Stimulated activated CD4-positive, alpha-beta T cell treated with anti-CD3 and anti-CD28 coated beads, Interleukin-15, amount 100 ng/mL, for 48 hours (primary cell): ENCODE measurements at places on chromosomes 3 and 15.
A peak's percentile ranks its signal among the peaks of the same experiment; 100 is the strongest.

DNA sequence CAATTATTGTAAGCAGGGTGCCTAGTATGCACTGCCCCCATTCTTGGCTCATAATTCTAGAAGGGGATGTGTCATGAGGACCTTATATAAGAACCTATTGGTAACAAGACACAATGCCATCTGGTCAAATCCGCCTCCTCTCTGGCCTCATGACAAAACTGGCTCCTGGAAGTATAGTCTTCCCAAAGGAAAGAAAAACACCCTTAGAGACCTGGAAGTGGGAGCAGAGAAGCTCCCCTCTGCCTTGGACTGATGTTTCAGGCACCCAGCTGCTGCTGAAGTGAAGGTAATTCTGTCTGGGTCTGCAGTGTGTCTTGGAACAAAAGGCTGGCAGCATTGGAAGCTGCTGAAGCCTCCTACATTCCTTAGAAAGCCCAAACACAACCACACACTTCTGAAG, 107.2 kb upstream of the CLSTN2 start:
- DNase-seq = no peak

DNA sequence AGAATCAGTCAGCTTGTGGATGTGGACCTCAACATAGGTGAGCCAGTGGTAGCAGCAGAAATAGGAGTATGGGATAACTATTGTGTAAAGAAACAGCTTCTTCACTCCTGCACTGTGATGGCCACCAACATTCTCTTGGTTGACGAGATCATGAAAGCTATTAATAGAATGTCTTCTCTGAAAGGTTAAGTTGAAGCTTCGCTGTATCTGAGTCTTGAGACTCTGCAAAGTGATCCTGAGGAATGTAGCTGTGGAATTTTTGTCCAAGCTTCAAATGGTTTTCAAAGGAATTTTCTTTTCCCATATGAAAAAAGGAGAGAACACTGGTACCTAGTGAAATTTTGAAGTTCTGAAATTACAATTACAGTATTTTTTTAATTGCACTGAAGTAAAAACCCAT, 146.3 kb downstream of the GMNC start:
- DNase-seq = no peak

DNA sequence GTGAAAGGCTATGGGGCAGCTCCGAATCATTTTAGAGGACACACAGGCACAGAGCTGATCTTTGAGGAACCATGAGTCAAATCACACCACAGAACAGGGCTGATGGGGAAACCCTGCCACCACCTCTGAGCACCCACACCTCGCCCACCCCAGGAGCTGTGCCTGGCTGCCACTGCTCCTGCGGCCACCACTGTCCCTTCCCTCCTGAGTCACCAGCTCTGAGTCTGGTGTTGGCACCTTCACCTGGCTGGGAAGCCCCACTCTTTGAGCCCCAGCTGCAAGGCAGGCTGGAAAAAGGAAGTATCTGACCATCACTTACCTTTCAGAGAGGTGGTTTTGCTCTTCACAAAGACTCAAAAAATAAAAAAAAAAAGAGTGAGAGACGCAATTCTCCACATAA, 63.6 kb upstream of the MEF2A start:
- DNase-seq = no peak

GRCh38 chr15:27330326-27330725, 359.3 kb downstream of the GABRG3 start:
- no peak for DNase-seq

DNA sequence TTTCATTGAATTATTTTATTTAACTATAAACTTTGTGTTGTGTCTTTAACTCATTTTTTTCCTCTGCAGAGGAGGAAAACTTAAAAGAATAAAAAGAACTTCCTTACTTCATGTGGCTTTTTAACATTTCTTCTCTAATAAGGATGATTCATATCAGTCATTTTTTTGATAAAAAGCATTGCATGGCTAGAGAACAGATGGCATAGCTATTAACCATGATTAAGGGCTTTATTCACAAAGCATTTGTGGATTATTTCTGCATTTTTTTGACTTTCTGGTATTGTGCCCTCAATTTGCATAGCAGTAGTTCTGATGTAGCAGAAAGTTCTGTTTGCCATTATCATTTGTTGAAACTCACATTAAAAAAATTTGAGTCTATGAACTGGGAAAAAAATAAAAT, 540.8 kb downstream of the SI start:
- DNase-seq = no peak

- peak; percentile 20 for DNase-seq
Observed at GRCh38 chr15:62649793-62650420, 392.6 kb upstream of the TPM1 start.

DNA sequence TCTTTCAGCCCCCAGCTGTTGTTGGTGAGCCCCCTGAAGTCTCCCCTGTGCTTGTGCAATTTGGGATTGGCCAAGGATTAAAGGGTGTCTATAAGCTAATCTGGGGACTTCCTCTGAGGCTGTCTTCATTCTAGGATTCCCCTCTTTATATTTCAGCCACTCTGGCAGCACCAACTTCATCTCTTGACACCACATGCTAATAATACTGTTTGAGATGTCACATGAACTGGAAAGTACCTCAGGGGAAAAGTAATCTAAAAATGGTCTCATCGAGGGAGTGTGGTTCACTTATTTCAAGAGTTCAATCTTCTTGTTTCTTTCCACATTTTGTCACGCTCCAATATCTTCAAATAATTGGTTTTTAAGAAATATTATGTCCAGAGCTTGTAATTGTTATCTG, 279.2 kb upstream of the TMC3 start:
- no peak for DNase-seq

DNA sequence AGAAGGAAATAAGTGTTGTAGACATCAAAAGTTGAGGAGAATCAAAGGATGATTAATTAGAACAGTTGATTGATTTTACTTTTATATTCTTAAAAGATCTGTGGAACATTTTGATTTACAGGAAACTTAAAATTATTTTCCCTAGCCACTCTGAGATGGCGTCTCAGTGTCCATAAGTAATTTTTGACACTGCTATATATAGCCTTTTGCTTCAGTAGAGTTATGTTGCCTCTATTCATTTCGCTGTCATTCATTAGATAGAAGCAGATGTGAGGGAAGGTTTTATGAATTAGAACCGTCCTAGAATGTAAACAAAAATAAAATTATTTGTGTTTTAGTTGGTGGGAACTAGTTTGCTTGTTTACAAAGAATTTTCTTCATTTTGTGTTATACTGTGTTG, 51.1 kb upstream of the EIF3J start:
- no peak for DNase-seq

GRCh38 chr3:191366675-191367074, 36.3 kb upstream of the UTS2B start:
- no peak for DNase-seq

DNA sequence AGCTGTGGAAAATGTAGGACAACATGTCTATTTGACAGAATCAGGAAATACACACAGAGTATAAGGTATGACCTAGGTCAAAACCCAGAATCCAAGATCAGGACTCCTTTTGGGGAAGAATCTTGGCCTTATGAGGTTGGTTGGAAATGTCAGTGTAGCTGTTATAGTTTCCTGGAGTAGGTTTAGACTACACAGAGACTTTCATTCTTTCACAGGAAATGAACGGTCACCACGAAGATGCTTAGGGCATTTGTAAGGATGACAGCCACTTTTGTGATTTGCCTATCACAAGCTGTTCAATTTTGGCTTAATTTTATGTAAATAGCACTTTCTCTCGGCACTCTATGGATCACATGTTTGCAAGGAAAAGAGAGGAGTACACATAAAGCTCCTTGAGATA, 18.6 kb upstream of the ZBTB20 start:
- no peak for DNase-seq

DNA sequence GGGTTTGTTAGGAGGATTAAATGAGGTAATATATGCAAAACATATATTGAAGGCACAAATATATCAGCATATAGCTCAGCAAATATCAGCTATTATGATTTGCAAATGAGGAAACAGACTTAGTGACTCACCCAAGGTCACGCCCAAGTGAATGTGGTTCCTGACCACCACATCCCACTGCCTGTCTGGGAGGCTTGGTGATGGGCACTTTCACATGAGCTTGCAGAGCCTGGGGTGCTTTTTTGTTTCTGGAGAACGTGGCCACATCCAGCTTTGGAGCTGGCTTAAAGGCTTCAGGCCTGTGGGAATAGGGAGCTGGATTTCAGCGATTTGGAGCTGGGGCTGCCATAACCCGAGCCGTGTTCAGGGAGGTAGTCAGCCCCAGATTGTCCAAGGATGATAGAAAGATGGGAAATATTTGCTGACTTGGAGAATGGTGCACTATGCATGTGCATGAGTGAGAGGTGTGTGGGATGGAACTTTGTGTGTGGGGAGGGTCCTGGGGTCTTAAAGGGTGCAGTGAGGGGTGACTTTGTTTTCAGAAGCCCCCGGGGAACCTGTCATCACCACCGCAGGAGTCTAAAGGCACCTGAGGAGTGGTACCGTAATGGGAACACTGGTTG, 12.0 kb upstream of the FGD5 start:
- DNase-seq = no peak

GRCh38 chr3:85875589-85875988, 916.8 kb downstream of the CADM2 start:
- DNase-seq = no peak

DNA sequence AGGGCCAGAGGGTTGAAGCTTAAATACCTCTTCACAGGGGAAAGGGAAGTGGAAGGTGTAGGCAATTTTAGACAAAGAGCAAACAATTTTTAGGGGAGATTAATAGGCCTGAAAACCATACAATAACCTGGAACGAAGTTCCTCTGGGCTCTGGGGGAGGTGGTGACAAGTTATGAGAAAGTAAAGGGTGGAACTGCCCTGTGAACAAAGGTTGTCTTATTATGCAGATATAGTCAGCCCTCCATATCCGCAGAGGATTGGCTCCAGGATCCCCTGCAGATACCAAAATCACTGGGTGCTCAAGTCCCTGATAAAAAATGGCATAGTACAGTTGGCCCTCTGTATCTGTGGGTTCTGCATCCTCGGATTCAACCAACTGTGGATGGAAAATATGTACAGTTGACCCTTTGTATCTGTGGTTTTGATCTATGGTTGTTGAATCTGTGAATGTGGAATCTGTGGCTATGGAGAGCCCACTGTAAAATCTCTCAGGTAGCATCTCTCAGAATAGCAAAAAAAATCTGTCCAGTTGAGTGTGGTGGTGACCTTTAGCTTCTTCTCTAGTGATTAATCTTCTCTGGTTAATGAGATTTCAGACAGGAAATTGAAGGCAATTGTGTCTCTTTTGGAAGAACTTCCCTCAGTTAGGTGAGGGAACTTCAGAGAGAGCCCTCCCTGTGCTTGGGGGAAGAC, 40.2 kb downstream of the CLEC3B start:
- no peak for DNase-seq

GRCh38 chr3:11275926-11276325, 3.7 kb downstream of the ATG7 start:
- DNase-seq = no peak

GRCh38 chr3:43796041-43796596, 105.4 kb downstream of the ABHD5 start:
- DNase-seq = no peak

DNA sequence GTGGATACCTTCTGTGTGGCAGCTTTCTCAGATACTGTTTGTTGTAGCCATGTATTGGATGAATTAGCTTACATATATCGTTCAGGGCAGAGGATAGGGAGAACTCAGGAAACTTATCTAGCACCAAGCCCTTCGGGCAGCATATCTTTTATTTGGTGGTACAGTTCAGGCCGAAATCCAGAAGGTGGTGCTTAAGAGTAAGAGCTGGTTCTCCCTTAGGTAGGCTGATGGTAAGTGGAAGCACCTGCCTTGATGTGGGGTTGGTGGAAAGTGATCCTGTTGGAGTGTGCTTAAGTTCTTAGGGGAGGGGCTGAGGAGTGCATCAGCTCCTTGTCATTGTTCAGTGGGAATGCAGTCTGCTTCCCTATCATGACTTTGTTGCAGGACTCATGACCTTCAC, 187.5 kb downstream of the DOCK3 start:
- DNase-seq = no peak

- no peak for DNase-seq
Observed at GRCh38 chr3:185760550-185760949, 64.3 kb downstream of the IGF2BP2 start.

GRCh38 chr3:193944518-193944884, 191.4 kb upstream of the HES1 start:
- DNase-seq = no peak

DNA sequence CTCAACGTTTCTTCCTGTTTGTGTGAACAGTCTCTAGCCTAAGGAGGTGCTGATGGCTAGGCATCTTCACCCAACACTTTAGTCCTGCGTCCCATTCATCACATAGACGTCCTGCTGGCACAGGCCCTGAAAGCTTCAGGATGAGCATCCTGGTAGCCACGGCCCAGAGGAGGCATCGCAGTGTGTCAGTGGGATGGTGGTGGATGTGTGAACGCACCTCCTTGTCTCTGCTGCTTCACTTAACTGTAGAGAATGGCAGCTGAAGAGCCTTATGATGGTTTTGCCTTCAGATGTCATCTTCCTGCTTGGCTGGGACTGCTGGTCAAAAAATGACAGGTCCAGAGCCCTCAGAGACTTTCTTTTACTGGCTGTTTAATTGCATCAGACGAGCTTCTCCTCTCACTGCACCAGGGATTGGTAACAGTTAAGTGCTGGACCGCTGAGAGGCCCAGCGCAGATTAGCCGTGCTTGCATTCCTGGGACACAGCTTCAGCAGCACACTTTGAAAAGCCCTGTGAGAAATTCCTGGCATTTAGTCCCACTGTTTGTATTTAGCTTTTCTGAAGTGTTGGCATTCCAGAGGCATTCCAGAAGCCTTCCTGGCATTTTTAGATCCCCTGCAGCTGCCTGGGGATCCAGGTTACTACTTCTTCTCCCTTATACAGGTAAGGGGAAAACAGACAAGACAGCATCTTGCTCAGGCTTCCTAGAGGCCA, 132.4 kb upstream of the PLXNA1 start:
- no peak for DNase-seq

- DNase-seq = no peak
Observed at GRCh38 chr3:10508235-10508618, 2.8 kb upstream of the ATP2B2 start.

DNA sequence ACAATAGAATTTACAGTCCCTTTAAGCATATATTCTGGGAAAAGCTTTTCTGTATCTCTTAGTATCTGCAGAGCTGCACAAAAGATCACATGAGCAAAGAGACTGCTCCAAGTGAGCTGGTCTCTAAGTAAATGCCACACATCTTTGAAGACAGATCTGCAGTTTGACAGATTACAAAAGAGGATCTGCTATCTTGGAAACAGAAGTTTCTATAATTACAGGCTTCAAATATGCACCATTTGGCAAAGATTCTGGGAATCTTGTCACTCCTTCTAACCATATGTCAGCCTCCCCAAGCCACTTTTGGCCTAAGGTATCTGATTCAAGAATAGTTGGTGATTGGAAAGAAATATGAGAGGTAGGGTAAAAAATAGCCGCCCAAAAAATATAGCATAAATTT, 9.6 kb upstream of the CFAP44 start:
- DNase-seq = no peak

GRCh38 chr3:46947981-46948791, 28.4 kb downstream of the CCDC12 start:
- DNase-seq = peak; percentile 40
